Left renal pelvis (tissue), 4 donors: ENCODE measurements at places on chromosomes 7 and 10. TPM values are rescaled to one million over a fixed set of nuclear protein-coding genes. Genes with fewer than 3 reads are reported as not detected.

DNA sequence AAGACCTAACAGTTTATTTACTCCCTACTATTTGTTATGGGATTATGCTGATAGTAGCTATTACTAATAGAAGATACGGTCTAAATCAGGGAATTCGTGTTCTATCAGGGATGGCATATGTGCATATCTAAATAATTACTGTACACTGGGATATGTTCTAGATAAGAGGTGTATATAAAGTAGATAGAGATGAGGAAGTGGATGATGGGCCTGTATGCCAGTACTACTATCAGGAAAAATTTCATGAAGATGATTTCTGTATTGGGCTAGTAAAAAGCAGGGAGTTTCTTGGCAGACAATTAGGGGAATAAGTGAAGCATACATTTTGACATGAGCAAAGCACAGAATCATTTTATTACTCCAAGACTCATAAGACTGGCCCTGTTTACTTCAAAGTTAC lies 26.2 kb downstream of the PTPN12 start:
- no peak for DNase-seq

- no peak for DNase-seq
Observed at GRCh38 chr7:618539-619367, 99.1 kb upstream of the PDGFA start.

CALML3 gene
- not detected for polyA plus RNA-seq

ANKRD30A gene
- not detected for polyA plus RNA-seq

DNA sequence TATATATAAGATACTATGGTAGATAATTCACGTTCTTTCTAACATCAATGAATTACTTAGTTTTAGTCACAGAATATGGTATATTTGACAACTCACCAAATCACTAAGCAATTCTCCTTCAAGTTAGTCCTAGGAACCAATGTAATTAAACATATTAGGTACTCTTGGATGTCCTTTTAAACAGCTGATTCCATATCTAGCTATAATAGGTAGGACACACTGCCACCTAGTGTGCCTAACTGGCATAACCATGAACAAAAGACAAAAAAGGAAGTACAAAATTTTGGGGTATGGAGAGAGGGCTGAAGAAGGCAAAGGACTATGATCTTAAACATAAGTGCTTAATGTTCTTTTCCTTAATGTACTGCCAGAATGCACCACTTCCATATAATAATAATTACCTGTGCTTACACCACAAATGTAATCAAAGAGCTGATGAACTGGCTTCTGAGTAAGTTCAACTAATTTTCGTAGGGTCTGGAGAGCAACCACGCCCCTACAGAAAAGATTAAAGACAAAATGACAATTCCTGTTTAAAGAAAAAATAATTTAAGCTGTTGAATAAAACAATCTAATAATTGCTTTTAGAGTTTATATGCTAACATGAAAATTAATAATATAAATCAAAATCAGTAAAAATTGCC lies 28.7 kb downstream of the PNPLA8 start:
- peak; percentile 14 for DNase-seq

DNA sequence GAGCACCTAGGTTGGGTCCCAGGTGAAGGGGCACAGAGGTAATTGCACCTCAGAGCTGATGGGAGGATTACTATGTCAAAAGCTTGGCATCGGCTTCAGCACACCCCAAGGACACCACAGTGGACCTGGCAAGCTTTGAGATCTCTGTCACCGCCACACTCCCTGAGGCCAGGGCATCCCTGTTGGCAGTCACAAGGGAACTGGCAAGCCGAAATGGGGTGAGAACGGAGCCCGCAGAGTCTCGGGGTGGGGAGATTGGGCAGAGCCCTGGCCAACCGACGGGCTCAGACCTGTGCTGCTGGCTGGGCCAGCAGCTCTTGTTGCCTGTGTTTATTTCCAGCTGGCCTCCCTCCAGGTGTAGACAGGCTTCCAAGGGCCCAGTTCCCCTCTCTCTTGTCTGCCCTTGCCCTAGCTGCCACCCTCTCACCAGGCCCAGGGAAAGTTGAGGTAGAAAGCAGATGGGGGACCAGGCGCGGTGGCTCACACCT lies 2.5 kb downstream of the HSPB1 start:
- no peak for DNase-seq

DNA sequence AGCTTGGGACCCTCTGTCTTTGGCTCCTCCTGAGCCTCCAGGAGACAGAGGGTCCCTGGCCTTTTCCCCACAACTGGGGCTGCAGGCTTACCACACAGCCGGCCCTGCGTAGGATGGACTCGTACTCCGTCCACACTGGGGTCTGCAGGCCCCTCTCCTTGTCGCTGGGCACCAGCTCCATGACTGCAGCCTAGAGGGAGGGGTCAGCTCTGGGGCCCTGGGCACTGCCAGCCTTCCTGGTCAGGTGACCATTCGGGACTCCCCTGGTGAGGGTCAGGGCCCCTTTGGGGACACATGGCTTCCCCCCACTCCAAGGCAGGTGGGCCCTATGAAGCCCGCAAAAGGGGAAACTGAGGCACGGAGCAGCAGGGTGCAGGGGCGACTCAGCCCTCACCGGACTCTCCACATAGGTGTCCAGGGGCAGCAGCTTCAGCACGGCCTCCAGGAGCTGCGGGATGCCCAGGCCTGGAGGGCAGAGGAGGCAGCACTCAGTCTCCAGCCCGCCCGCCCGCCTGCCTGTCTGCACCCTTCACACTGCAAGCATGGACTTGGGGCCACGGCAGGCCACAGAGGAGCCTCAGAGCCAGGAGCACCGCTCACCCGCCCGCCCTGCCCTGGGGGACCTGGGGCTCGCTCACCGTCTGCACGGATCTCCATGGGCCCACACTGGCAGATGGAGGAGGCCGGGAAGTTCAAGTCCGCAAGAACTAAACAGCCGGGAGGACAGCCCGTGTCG lies 1.1 kb downstream of the FUOM start:
- no peak for DNase-seq

AKR1C1 gene
- polyA plus RNA-seq, result 12.1 TPM

HOXA7 gene
- polyA plus RNA-seq, result 25.0 TPM

C10orf88 gene
- 22.5 TPM for polyA plus RNA-seq

GSTO2 gene
- polyA plus RNA-seq, result 40.2 TPM

DNA sequence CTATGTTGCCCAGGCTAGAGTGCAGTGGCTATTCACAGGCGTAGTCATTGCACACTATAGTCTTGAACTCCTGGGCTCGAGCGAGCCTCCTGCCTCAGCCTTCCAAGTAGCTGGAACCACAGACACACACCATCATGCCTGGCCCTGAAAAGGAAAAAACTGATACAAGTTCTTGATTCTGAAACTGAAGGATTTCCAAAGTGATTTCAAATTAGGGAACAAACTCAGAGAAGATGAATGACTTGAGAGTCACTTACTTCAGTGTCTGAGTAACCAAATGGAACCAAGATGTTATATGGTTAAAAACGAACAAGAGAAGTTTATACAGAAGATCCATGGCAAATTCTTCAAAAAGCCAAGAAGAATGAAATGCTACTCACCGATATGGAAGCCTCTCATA lies 14.4 kb downstream of the CWF19L1 start:
- no peak for DNase-seq

UNC5B gene
- 106 TPM for polyA plus RNA-seq

GRCh38 chr7:45178241-45179225 lies 20.9 kb downstream of the RAMP3 start:
- no peak for DNase-seq

OR2A42 gene
- polyA plus RNA-seq, result 1.1 TPM

DNA sequence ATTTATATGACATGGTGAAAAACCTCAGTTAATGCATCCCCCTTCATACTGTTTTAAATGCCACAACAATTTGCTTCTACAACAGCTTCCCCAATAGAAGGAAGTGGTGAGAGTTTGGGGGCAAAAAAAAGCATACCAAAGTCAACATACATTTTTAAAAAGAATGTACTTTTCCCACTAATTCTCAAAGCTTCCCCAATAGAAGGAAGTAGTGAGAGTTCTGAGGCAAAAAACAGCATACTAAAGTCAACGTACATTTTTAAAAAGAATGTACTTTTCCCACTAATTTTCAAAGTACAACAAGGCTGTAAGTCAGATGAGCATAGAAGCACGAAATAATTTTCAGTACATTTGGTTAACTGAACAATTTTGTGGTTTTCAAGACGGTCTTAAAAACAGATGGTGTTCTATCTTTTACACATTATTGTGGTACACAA lies 24.0 kb downstream of the WASL start:
- no peak for DNase-seq

GCK gene
- 2.4 TPM for polyA plus RNA-seq

ZNF736 gene
- polyA plus RNA-seq, result 24.4 TPM

DNA sequence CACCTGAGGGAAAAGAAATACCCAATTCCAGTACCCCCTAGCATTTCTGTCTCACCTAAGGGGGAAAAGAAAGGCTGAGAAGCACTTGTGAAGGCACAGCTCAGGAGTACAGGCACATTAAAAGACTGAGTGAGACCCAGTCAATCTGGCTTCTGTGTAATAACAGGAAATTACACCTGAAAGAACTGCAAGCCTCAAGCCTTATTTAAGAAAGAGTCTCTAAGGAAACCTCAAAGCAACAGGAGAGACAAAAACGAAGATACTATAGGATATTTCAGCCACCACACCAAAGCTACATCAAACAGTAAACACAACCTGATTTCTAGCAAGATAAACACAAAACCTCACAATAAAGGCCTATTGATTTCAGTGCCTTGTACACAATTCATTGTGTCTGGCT lies 69.6 kb upstream of the CDK1 start:
- no peak for DNase-seq

MUC3A gene
- 0.04 TPM for polyA plus RNA-seq

DNA sequence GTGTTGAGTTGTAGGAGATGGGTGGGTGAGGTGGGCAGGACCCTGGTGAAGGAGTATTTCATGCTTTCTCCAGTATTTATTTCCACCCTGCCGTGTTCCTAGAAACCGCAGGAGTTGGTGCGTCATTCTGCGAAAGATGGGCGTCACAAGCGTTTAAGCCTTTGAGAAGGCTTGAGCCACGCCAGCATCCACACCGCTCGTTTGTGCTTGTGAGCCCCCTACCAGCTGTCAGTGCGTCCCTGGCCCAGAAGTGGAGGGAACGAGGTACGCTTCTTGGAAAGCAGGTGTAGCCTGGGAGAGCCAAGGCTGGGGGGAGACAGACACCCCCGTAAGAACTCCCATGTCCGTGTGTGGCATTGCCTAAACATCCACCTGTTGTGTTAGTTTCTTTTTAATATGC lies 5.7 kb downstream of the AGAP3 start:
- DNase-seq, result no peak

SAMD9L gene
- 4.8 TPM for polyA plus RNA-seq

C7orf57 gene
- 0.66 TPM for polyA plus RNA-seq

SUN3 gene
- polyA plus RNA-seq, result not detected

RADIL gene
- 3.3 TPM for polyA plus RNA-seq

- DNase-seq, result no peak
Observed at GRCh38 chr7:149355390-149356048, 93.5 kb downstream of the ZNF783 start.

CRHR2 gene
- not detected for polyA plus RNA-seq

EFCAB10 gene
- polyA plus RNA-seq, result 1.7 TPM

GRCh38 chr10:124221356-124222317 lies 128.2 kb upstream of the CHST15 start:
- no peak for DNase-seq

GRCh38 chr10:101644002-101644401 lies 51.0 kb downstream of the FBXW4 start:
- DNase-seq, result no peak

GRCh38 chr7:54906963-54907362 lies 111.9 kb upstream of the EGFR start:
- DNase-seq, result no peak

NPFFR1 gene
- 0.22 TPM for polyA plus RNA-seq

- no peak for DNase-seq
Observed at GRCh38 chr7:78437118-78437517, 638.5 kb downstream of the PHTF2 start.

RHOBTB1 gene
- polyA plus RNA-seq, result 84.2 TPM

CCNJ gene
- 18.5 TPM for polyA plus RNA-seq

GRCh38 chr10:109913306-109913892 lies 9.9 kb downstream of the XPNPEP1 start:
- no peak for DNase-seq

DNA sequence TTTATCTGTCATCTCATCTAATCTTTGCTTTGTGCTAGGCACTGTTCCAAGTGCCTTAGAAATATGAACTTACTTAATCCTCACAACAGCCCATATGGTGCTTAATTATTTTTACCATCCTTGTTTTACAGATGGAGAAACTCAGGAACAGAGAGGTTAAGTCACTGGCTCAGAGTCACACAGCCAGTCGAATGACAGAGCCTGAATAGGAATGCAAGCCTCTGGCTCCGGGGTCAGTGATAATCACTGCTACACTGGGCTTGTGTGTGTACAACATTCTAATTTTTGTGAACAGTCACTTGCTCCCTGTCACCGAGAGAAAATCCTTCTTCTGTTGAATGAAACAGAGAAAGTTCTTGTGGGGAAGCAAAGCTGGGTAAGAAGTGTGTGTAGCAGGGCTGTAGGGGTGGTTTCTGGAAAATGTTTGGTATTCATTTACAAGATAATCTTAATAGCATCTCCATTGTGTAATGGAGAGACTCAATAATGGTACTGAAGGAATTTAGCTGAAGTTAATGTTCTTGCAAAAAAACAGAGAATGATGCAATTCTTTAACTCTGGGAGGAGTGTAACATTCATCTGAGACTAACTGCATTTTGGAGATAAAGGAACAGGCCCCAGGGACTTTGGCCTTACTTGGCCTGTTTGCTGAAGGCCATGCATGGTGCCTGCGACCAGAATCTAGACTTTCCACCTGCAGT lies 290.6 kb downstream of the FRMD4A start:
- DNase-seq, result no peak

- no peak for DNase-seq
Observed at GRCh38 chr10:122014652-122015248, 25.8 kb downstream of the TACC2 start.

AGMO gene
- 1.3 TPM for polyA plus RNA-seq

UPK3B gene
- 2.4 TPM for polyA plus RNA-seq

MYPN gene
- 0.06 TPM for polyA plus RNA-seq

LRRC18 gene
- polyA plus RNA-seq, result 0.16 TPM

DNA sequence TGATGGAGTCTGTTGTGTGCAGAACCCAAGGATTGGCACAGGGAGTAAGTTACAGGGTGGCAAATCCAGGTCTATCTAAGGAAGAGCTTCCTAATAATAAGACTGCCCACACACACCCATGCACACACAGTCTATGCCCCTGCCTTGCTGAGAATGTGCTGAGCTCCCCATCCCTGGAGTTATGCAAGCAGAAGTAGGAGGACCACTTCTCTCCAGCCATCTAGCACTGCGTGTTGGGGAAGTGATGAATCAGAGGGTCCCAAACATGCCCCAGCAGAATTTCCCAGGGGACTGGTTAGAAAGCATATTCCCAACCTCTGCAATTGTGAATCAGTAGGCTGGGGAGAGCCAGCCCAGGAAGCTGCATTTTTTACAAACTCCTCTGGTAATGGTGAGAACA lies 117.2 kb downstream of the CDH23 start:
- no peak for DNase-seq

- no peak for DNase-seq
Observed at GRCh38 chr7:50229964-50230363, 74.6 kb upstream of the IKZF1 start.

DNA sequence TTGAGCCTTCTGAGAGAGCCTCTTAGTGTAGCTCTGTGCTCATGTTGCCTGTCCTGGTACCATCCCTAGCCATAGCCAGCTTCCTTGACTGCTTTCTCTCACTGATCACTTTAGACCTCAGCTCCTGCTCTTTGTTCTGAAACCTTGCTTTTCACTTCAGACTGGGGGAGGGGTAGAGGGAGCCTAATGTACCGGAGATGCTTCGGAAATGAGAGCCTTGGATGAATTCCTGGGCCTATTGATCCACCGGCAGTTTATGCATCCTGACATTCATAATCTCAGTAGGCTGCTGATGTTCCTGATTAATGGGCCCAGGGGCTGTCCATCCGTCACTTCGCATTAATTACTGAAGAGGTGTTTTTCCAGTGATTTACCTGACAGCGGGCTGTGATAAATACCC lies 38.8 kb downstream of the R3HCC1L start:
- DNase-seq, result no peak
